ENCODE measurements at places on chromosomes 12 and 14.

DNA sequence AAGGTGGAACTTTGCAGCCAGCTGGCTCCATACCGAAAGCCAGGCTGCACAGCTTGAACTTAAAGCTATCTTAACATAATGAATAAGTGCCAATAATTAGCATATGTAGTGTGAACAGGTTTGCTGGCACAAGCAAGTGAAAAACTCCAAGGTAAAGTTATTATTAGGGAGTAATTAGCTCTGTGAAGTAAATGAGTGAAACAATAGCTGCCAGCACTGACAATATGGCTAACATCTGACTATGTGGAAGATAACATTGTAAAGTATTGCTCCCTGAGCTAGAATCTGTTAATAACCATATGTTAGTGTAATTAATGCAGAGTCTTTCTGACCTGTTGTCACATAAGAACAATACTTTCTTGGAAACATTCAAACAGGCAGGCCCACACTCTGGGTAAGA lies 246.4 kb downstream of the SOX5 start:
- DNase-seq = no peak

DNA sequence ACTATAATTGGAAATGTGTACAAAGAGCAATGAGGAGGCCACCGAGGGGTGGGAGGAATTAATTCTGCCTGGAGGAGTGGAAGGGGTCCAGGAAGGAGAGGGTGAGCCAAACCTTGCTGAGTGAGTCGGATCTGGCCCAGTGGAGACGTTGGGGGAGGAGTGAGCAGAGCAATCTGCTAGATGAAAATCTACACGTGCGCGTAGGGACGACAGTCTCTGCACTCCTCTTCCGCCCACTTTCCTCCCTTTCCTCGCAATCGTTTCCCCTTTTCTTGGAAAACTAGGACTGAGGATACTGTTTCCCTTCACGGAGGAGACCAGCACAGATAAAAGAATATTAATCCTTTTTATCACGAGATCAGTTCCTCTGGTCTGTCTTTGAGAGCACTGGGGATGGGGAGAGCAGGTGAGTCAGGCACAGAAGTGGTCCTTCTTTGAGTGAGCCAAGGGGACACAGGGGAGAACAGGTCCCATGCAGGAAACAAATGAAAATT lies 2.9 kb upstream of the NAB2 start:
- no peak for DNase-seq

DNA sequence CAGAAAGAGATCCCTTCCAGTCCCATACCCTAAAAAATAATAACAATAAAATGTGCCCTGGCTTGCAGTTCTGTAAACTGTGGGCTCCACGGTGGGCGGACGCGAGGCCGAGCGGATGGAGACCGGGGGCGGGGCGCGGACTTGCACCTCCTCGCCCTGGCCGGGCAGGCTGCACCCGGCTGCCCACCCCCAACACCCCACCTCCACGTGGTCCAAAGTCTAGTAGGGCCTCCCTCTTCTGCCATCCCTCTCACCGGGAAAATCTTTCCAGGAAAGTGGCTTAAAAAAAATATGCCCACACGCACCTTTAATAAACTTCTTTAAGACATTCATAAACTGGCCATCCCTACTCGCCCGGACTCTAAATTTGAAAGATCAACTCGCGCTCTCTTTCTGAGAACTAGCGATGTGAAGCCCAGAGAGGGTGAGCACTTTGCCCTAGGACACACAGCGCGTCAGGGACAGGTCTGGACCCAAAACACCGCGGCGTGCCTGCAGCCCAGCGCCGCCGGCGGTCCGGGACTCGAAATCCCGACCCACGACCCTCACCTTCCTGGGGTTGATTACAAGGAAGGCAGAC lies 1.9 kb upstream of the BCL11B start:
- no peak for DNase-seq

- DNase-seq = no peak
These were observed 1.5 kb upstream of the SRRM4 start for GRCh38 chr12:118979763-118980406.

DNA sequence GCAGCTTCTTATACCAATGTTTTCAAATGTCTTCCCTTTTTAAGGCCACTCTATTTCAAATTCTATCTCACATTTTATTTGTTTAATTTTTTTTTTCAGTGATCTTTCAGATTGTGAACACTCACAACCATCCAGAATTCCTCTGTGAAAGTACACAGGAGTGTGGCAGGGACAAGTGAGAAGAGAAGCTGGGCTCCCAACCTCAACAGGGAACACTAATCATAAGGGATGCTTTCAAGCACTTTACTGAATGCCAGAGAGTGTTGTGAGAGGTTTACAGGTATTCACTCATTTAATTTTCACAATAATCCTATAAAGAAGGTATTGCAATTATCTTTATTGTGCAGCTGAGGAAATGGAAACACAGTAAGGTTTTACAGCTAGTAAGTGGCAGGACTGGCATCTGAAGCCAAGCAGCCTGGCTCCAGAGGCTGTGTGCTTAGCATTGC lies 60.1 kb upstream of the PYGL start:
- no peak for DNase-seq

DNA sequence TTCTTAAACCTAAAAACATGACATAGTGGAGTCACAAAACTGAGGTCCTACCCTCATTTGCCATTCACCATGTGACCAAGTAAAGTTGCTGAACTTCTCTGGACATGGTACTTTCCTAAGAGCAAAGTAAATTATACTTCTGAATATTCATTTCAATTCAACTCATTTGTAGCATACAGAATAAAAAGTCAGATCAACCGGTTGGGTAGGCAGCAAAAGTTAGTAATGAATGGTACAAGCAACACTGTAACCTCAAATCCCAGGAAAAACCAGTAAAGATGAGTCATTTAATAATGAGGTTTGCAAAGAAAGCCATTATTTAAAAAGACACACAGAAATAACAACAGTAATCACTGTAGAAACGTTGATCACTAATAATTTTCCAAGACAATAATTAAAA lies 8.7 kb downstream of the POLE2 start:
- no peak for DNase-seq

DNA sequence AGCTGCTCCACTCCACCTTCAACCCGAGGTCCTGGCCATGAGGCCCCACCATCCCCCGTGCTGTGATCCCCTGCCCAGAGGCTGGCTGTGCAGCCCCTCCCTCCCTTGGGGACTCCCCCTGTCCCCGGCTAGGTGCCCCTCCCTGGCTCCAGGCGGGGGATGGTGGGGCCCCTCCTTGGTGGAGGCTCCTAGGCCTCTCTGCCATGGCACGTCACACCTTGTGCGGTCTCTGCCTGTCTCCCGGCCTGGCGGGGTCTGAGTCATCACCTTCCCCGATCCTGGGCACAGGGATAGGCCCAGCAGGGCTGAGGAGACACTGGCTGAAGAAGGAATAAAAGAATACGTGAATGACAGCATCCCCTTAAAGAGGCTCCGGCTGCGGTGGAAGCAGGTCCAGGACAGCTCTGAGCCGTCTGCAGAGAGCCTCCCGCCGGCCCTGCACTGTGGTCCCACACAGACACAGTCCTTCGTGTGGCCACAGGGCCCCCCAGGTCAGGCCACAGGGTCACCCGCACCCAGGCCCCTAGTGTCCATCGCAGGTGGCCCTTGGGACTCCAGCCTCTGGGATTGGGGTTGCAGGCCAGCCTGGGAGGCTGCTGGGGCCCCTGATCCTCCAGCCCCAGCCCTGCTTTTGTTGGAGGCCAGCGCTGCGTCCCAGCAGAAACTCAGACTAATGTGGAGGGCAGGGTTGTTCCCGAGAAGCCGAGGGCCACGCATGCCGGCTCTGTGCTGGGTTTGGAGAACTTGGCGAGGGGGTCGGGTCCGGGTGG lies 43.6 kb downstream of the KIF26A start:
- DNase-seq = no peak

- no peak for DNase-seq
These were observed 479.8 kb downstream of the FUT8 start for GRCh38 chr14:65892315-65892714.

- DNase-seq = no peak
These were observed 42.1 kb downstream of the SERPINA3 start for GRCh38 chr14:94654071-94654861.

DNA sequence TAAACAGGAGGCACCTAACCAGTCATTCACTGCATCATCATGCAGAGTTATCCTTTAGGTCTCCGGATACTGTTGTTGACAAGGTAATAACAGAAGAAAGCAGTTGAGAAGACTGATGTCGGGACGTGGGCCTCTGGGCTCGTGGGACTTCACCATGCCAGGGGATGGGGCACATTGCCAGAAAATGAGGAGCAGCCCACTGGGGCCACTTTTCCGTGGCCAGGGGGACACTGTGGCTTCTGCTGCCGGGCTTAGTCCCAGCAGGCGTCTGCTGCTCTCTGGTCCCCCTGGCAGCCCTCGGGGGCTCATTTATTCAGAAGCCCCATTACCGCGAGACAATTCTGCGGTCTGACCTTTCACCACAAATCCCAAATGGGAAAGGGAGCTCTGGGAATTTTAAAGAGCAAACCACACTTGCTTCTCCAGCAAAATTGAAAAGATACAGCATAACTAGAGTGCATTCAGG lies 201.2 kb downstream of the DAD1 start:
- no peak for DNase-seq

- DNase-seq = no peak
These were observed 25.2 kb downstream of the NID2 start for GRCh38 chr14:52043690-52044089.

- DNase-seq = no peak
These were observed 1127.0 kb downstream of the BCL11B start for GRCh38 chr14:98144964-98145363.

- DNase-seq = no peak
These were observed 28.3 kb downstream of the DEGS2 start for GRCh38 chr14:100131181-100131580.

DNA sequence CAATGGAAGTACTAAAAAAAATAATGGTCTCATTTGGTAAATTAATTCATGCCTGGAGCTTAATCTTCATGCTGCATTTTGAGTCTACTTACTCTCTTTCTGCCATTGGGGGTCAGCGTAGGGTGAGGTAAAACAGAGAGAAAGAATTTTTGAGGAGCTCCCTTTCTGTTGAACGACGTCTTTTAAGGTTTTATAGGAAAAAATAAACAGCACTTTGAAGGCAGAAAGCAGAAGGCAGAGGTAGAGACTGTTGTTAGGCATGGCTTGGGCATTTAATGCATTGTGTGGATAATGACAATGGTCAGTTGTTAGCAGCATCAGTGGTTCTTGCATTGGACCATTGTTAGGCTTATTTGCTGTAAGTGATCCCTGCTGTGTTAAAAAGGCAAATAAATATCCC lies 557.2 kb upstream of the STXBP6 start:
- DNase-seq = no peak

Measured in T1000 (cell line).